ENCODE measurements at places on chromosomes 5 and 9.

DNA sequence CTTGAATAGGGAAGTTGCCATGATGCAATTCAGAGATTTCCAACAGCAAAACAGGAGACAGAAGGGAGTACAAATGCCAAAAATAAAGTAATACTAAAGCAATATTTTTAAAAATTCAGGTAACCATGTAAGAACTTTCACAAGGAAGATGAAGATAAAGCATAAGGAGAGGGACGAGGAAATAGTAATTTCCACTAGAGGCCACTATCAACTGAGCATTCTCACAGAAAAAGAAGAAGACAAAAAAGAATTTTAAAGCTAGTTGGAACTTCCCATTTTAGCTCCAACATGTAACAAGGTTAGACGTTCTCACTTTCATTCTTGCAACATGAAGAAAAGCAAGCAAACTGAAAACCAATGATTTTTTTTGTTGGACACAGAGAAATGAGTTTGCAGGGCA, 779.9 kb upstream of the CDH6 start:
- no peak for DNase-seq

DNA sequence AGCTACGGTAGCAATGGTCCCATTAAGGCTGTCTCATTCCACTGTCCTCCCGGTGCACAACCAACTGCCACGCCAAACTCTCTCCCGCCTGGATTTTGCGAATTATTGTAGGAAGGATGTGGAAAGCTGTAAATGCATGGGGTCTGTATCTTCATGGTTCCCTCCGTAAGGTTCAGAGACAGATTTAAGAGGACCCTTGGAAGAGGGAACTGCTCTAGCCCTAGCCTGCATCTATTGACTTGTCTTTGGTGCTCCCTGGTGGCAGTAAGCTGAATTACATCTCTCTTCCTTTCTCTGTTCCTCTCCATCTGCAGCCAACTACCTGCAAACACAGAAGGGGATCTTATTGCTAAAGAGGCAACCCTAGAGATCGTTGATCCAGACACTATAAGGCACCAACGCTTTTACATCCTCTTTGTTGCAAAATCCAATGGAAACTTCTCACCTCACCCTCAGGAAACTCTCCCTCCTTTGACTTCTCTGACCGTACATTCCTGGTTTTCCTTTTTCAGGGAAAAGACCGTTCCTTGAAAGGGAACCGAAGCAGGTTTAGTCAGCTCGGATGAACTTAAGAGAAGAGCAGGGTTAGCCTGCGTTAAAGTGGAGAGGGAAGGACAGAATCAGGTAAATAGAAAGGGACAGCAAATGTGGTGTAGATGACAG, 11.9 kb downstream of the CAPSL start:
- peak; percentile 38 for DNase-seq

- peak; percentile 1 for DNase-seq
Observed at GRCh38 chr5:73528248-73528647, 30.0 kb downstream of the BTF3 start.

GRCh38 chr5:55903121-55903701, 52.1 kb downstream of the IL31RA start:
- no peak for DNase-seq

- peak; percentile 20 for DNase-seq
Observed at GRCh38 chr9:98132158-98132557, 13.1 kb upstream of the TRIM14 start.

DNA sequence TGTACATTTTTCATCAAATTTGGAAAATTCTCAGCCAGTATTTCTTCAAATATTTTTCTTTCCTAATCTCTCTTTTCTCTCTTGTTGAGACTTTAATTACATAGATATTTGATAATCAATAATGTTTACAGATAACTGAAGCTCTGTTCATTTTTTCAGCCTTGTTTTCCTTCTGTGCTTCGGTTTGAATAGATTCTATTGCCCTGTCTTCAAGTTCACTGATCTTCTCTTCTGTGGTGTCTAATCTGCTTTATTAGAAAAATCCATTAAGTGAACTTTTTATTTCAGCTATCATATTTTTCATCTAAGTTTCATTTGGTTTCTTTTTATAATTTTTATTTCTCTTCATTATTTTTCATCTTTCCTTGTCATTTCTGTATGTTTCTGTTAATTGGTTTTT, 54.1 kb downstream of the AMBP start:
- DNase-seq: no peak

DNA sequence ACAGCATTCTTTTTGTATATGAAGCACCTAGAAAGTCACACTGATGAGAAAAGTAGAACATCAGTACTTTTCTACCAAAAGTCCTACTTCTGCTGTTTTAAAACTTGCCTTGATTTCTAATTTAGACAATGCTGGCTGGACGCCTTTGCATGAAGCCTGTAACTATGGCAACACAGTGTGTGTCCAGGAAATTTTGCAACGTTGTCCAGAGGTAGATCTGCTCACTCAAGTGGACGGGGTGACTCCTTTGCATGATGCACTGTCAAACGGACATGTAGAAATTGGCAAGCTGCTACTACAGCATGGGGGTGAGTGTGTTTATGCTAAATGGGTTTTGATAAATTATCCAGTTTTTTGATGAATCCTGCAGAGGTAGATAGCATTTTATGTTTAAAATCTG, 73.5 kb downstream of the SLF1 start:
- peak; percentile 71 for DNase-seq

DNA sequence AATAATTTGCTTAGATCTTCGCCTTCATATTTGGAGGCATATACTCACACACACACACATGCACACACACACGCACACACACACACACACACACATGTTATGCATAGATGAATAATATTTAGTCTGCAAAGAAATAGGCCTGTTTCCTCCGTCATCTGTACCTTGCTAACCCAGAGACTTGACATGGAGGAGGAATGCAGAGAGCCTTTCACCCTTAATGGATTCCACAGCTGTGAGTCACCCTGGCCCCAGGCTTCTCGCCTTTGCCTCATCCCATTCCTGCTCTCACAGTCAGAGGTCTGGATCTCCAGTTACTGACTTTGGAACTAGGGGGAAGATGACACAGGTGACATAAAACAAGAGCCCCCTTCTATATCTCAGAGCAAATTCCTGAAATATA, 29.7 kb downstream of the ZNF462 start:
- no peak for DNase-seq

DNA sequence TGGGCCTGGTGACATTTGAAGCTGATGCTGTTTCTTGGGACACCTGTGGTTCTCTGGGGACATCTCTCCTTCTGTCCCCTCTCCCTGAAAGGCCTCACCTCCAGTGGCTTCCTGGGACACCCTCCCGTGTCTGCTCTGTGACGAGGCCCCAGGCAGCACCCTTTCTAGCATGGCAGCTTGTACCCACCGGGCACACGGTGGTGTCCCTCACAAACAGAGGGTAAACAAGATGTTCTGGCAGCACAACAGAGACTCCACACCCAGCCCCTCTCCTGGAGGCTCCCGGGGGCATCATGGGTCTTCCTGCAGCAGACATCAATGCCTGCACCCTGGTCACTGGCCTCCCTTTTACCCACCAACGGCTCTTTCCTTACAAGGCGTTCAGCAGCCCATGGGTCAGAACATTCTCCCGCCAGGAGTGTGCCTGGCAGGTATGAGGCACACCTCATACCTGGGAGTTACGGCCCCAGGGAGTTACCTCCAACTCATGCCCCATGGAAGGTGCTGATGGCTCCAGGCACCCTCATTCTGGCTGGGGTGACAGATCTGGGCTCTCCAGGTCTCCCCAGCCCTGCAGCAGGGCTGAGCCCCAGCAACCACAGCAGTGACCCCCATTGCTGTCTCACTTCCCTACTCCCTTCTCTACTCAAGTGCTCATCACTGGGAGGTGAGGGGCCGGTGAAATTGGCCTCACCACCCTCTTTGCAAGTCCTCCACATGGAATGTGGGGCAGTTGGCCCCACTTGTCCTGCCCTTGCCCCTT, 51.1 kb downstream of the BARX1 start:
- DNase-seq: no peak

DNA sequence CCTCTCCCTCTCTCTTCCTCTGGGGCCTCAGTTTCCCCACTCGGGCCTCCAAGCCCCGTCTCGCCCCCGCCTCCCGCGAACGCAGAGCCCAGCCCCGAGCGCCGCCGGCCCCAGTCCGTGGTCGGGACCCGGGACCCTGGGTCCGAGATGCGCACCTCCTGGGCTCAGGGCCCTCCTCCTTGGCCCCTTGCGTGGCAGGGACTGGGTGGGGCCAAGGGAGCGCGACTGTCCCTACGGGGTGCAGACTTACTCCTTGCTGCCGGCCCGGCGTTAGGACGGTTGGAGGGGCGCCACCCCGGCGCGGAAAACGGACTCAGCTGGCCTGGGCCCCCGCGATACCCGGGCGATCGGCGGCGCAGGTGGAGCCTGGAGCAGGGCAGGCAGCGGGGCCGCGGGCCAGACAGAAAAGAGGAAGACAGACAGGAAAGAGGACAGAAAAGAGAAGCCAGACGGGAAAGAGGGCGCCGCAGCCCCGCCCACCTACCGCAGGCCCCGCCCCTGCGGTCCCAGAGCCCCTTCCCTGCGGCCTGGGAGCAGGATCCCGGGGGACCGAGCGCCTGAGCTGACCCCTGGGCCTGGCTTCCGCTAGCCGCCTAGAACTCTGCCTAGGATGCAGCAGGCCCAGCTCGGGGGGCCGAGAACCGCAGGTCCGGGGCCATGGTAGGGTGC, at the start of gene GBGT1:
GBGT1 (minus strand) TSS at position 411 of the 669 bp plus-strand sequence. CDS start 1,502 bp downstream, outside the sequence.
- peak; percentile 6 for DNase-seq

GRCh38 chr9:94734054-94734754, 7.7 kb downstream of the AOPEP start:
- peak; percentile 18 for DNase-seq

DNA sequence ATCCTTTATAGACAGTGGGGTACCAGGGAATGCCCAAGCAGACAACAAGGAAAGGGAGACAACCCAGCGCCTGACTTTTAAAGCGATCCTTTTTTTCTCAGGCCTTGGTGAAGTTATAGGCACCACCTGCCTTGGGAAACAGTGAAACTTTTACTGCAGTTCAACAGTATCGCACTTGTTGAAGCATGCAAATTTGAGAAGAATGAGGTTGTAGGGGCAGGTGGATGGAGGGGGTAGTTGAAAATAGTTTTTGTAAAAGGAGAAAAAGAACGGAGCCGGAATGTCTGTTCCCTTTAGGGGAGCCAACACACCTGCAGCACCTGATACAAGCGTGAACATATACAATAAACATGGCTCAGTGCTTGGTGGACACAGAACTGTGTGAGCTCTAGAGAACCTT, 190.2 kb upstream of the NR3C1 start:
- DNase-seq: no peak

DNA sequence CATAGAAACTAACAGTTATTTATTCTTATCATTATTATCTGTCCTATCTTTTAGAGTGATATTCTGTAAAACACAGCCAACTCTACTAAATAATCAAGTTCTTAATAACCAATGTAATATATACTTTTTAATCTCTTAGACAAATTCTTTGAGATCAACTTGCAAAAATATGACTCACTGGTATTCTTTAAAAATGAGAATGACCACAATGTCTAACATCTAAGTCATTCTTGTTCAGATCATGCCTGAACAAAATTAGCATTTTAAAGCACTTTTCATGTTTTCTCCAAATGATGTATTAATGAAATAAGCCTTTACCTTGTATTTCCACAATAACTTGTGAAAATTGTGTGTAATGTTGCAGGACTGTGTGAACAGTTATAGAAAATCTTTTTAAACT, 356.9 kb upstream of the RGMB start:
- no peak for DNase-seq

DNA sequence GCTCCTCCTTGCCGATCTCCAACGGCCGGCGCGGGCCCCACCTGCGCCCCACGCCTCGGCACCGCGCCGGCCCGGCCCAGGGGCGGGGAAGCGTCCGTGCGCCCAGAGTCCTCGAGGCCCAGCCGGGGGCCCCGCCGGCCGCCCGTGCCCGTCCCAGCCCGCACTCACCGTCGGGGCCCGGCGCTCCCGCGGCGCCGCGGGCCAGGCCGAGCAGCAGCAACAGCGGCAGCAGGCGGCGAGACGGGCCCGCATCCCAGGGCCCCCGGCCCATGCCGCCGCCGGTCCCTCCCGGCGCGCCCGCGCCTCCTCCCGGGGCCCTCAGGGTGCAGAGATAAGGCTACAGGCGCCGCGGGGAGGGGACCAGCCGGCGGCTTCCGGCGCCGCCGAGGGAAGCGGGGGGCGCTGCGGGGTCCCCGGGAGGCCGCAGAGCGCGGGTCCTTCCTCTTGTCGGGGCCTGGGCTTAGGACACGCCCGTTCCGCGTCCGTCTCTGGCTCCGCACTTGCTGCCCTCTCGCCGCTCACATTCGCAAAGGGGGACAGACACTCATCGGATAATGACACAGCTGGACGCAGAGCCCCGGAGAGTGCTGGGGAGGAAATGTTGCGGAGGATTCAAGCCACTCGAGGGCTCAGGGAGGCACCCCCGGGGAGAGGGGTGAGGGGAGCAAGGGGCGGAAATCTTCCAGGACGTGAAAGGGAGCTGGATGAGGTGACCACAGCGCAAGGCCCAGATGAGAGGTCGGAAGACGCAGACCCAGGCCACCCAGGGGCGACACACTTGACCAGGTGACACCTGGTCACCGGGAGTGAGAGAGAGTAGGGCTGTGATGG, at the start of gene SUSD1:
SUSD1 (minus strand) TSS at position 333 of the 831 bp plus-strand sequence; CDS start at position 271, 62 bp downstream.
- peak; percentile 56 for DNase-seq

DNA sequence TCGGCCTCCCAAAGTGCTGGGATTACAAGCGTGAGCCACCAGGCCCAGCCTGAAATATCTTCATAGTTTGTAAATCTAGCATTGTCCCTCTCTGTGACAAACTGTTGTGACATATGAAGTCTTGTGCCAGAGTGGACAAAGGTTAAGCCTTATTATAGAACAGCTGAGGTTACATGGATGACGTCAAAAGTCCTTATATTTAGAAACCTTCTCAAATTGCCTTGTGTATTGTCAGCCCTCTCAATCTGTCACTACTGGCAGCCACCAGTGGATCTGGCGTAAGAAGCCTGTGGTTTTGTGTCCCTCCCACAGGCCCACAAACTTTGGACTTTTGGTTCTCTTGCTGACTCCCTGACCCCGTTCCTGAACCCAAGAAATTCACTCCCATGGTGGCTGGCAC, 79.4 kb upstream of the CCDC112 start:
- no peak for DNase-seq

DNA sequence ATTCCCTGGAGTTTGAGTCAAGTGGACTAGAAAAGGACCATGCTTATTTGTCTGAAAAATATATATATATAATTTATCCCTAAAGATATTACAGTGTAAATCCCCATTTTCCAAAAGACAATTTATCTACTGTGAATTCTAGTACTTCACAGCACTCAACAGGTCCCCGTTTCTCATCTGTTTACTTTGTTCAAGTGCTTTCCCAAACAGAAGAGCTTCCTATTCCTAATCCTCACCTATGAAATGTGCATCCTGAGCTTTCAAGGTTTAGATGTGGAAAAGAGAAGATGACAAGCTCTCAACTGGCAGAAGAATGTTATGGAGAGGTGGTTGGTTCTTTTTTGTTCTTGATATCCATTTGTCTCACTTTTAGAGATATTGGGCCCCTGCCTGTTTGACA, 401.6 kb upstream of the ZNF608 start:
- DNase-seq: no peak

- no peak for DNase-seq
Observed at GRCh38 chr5:42720251-42720650, 36.4 kb upstream of the CCDC152 start.

Data from NCI-H1092 treated with DMSO at 0.1 percent for 48 hours (cell line).